ENCODE measurements at places on chromosomes 2 and 18.

- no peak for DNase-seq
Observed at GRCh38 chr18:394987-395362, 105.5 kb downstream of the COLEC12 start.

DNA sequence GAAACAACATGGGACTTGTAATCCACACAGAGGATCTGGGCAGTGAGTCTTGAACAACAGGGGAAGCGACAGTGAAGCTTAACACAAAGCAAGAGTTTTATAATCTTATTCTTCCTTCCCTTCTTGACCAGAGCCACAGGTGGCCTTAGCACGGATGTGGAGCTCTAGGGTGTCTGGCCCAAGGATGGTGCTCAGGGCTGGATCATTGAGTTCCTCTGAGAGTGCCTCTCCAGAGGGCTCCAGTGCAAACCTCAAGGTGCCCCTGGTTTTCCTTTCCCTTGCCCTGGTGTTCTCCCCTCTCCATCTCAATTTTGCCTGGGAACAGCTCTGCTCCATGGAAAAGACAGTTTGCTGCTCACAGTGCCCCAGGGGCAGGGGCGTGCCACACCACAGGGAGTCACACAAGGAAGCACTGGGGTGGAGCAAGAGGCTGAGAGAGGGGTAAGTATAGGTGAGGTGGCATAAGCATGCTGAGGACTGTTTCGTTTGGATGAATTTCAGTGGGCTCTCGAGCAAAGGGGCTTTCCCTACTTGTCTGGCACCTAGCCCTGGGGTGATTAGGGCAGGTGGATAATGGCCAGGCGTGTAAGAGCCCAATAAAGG is 88.6 kb upstream of the B3GNT7 start:
- no peak for DNase-seq

DNA sequence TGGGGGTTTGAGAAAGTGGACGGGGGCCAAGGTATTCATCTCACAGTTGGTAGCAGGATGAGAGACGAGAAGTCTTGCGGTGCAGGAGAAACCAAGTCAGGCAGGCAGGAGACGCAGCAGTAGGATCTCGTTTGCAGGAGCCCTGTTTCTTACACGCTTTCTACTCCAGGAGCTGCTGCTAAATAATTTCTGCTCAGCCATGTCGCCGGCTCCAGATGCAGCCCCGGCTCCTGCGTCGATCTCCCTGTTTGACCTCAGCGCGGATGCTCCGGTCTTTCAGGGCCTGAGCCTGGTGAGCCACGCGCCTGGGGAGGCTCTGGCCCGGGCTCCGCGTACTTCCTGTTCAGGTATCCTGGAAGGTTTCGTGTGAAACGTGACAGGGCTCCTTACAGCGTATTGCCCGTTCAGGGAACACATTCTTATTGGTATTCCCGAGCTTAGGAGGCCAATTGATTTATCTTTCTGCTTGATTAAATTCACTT is 494 bp downstream of the ANKZF1 start:
- peak; percentile 92 for DNase-seq

DNA sequence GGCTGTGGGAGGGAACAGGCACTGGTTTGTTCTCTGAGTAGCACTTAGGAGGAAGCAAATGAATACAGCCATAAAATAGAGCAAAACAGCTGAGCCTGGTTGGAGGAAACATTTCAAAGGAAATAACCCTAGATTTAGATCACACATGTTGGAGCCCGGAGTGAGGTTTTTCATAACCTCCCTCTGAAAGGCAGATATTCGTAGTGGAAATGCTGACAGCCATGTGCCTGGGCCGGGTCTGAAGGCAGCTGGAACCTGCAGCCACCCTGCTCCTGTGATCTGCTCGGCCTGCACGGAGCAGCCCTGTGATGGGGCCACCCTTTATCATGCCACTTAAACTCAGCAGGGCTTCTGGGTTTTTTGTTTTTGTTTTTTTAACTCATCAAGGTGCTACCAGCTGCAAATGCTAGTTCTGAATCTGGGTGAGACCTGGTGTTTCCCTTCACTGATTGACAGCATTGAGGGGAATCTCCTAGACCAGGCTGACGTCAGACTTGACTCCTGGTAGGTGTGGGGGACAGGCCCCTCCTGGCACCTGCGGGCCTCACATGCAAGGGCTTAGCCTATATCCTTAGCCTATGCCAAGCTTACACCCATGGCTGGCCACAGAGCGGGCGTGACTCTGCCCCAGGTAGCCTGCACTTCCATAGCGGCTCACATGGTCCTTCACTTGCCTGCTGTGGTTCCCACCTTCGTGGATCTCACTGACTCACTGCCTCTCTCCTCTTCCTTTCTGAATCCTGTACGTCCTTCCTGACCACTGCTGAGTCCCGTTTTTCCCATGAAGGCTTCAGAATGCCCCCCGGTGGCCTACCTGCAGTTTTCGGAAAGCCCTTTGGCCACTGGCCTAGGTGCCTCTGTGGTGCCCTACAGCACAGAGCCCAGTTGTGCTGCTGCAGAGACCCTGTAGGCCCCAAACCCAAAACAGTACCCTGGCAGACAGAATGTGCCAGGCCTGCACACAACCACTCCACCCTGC is 217.3 kb downstream of the SEPTIN10 start:
- no peak for DNase-seq

GRCh38 chr2:33796511-33796910 is 197.4 kb upstream of the FAM98A start:
- no peak for DNase-seq

DNA sequence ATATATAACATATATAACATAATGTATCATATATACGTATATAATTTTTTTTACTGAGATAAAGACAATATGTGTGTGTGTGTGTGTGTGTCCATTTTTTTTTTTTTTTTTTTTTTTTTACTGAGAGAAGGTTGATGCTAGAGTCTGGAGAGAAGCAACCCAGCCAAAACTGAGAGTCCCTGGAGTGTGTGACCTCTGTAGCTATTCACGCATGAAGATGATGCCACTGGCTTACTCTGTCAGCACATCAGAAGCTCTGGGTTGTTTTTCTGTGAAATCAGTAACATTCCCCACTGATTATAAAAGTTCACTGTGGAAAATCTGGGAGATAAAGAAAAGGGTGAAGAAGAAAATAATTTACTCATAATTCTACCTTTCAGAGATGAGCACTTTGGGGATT is 27.2 kb downstream of the CCDC195 start:
- DNase-seq: no peak

- no peak for DNase-seq
Observed at GRCh38 chr2:215657844-215658243, 222.0 kb upstream of the FN1 start.

DNA sequence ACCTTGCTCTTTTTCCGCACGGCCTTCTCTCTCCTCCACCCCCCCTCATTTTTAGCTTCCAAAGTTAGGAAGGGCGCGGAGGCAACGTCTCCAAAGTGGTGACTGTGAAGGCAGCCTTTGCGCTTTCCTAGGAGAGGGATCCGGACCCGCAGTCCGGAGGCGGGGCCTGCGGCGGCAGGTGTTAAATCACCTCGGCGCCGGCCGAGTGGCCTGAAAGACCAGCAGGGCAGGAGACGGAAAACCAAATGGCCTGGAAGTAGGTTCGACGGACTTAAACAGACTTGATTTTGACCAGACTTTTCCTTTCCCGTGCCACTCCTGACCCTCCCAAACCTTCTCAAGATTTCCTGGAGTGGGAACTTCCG is 615 bp downstream of the GORASP2 start:
- peak; percentile 93 for DNase-seq

- DNase-seq: peak; percentile 30
Observed at GRCh38 chr2:26685341-26685740, 7.2 kb upstream of the KCNK3 start.

- DNase-seq: peak; percentile 67
Observed at GRCh38 chr18:48806551-48807261, 144.1 kb downstream of the SMAD7 start.

DNA sequence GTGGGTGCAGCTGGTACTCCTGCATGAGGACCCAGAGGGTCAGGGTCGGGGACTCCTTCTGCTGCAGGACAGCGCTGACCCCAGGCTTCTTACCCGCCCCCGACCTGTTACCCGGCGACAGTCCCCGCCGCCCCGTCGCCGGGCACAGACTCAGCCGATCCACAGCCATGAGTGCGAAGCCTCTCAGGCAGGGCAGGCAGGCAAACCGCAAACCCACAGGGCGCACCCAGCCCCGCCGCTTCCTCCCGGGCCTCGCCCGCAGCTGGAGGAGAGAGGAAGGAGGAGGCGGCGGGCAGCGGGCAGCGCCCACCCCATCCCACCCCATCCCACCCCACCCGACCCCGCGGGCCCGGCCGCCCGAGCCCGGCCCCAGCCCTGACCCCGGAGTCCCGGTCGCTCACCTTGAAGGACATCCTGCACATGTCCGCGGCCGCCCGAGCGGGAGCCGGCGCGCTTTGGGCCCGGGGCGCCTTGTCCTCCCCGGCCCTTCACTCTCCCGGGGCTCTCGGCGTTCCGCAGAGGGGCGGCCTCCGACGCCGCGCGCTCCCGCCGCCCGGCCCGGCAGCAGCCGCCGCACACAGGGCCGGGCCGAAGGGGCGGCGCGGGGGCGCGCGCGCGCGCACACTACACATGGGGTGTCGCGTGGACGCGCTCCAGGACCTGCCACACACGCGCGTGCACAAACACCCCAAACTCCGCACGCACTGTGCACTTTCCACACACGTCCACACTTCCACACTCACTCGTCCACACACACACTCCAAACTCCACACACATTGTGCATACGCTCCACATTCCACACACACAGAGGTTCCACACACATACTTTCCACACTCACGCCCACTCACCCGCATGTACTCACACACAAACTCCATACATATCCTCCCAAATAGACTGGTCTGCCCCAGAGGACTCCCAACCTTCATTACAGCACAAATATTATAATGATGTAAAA is at the start of gene ANKRD29:
Gene ANKRD29 (minus strand): TSS at position 603 of the 955 bp plus-strand sequence. CDS start 181 bp downstream, at position 422.
- DNase-seq: peak; percentile 81

- no peak for DNase-seq
Observed at GRCh38 chr2:14288016-14288415, 344.5 kb upstream of the LRATD1 start.

DNA sequence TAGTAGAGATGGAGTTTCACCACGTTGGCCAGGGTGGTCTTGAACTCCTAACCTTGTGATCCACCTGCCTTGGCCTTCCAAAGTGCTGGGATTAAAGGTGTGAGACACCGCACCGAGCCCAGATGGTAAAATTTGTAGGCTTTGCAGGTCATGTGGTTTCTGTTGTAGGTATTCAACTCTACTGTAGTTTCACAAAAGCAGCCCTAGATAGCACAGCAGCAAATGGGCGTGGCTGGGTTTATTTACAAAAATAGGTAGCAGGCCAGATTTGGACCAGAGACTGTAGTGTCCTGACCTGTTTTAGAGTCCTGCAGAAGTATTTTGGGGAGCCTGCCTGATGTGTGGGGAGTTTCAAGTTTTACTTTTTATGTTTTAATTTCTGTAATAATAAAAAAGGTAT is 84.1 kb upstream of the RASGRP3 start:
- no peak for DNase-seq

GRCh38 chr18:61225336-61225735 is 107.9 kb upstream of the CDH20 start:
- DNase-seq: no peak

DNA sequence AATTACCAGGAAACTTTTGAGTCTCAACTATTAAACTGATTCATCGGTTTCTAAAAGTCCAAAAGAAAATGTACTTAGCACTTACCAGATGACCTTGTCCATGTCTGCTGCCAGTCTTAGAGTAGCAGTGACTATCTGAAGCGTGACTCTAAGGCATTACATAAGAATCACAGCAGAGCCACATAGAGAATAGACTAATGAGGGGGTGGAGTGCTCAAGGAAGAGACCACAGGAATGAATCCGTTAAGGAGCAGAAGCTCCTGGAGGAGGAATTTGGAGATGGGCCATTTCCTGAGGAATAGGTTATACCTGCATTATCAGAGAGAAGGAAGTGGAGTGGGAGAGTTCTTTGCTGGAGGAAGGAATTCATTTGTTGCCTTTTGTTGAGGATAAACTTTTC is 116.0 kb downstream of the MAP3K20 start:
- no peak for DNase-seq

GRCh38 chr2:15369129-15369528 is 192.0 kb downstream of the NBAS start:
- no peak for DNase-seq

DNA sequence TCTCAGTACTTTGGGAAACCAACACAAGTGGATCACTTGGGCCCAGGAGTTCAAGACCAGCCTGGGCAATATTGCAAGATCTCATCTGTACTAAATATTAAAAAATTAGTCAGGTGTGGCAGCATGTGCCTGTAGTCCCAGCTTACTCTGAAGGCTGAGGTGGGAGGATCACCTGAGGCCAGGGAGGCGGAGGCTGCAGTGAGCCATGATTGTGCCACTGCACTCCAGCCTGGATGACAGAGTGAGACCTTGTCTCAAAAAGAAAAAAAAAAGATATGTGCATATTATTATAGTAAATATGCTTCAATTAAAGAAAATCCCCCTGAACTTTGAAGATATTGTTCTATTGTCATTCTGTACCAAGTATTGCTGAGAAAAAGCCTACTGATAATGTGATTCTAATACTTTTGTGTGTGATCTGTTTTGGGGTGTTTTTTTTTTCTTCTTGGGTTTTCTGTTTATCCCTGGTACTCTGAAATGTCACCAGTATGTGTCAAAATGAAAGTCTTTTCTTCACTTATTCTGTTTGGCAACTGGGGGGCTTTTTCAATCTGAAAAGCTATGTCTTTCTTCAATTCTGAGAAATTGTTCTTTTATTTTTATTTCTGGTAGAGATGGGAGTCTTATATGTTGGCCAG is 13.2 kb downstream of the NEURL3 start:
- DNase-seq: no peak

DNA sequence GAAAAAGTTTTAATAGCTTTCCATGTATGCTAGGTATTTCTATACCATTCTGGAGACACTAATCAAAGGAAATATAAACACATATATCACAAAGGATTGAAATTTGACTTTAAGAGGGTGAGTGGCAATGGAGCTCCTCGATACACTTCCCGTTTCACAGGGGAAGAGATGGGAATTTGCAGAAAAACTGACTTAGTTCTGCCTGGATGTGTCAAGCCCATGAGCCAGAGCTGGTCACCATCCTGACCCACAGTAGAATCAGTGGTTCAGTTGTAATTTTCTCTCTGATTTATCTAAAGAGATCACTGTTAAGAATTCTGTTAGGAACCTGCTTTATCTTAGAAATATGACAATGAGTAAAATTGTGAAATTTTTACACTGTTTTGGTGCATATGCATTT is 34.2 kb downstream of the PLCL1 start:
- no peak for DNase-seq

DNA sequence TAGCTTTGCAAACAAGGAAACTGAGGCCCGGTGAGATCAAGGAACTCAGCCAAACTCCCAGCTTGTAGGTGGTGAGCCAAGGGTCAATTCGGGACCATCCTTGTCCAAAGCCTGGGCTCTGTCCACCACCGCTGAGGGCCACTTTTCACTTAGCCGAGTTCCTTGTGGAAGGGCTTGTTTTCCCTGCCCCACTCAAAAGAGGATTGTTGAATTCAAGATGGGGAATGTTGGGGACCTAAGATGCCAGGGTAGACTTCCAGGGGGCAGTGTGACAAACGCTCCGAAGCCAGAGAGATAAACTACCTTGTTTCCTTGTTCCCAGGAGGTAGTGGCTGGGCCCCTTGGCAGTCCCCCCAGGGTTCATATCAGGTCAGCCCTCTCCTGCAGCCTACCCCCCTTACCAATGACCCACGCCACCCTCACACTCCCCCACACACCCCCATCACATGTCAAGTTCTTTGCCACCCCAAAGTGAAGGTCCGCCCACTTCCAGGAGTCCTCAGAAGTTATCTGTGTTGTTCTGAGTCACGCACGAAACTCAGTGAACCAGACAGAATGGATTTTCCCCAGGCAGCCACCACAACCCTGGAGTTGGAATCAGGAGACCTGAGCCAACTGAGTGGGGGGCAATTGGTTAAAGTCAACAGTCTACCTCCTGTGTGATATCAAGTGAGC is 10.3 kb upstream of the ATOH8 start:
- no peak for DNase-seq

- no peak for DNase-seq
Observed at GRCh38 chr2:85019121-85019520, 48.2 kb downstream of the KCMF1 start.
